ENCODE measurements at places on chromosomes 4 and X. TPM values are rescaled to one million over a fixed set of nuclear protein-coding genes. Genes with fewer than 3 reads are reported as not detected.

Gene UGT2B7
- not detected for total RNA-seq

Gene CHIC2
- 43.0 TPM for total RNA-seq

Gene IL15
- 3.2 TPM for total RNA-seq

Gene GDPD2
- not detected for total RNA-seq

Gene UGT2A1
- not detected for total RNA-seq

Gene TRIM75
- not detected for total RNA-seq

Gene TLR10
- not detected for total RNA-seq

Gene AVPR2
- total RNA-seq = not detected

Gene CFI
- not detected for total RNA-seq

Gene S100P
- 3.8 TPM for total RNA-seq

GRCh38 chr4:138056541-138056940, 185.6 kb downstream of the SLC7A11 start:
- H3K27ac ChIP-seq = no peak overlapping the region
- H3K36me3 ChIP-seq = no peaks in the 10 kb centered on the region
- no peaks in the 10 kb centered on the region for H3K27me3 ChIP-seq
- no peaks in the 10 kb centered on the region for H3K4me1 ChIP-seq

DNA sequence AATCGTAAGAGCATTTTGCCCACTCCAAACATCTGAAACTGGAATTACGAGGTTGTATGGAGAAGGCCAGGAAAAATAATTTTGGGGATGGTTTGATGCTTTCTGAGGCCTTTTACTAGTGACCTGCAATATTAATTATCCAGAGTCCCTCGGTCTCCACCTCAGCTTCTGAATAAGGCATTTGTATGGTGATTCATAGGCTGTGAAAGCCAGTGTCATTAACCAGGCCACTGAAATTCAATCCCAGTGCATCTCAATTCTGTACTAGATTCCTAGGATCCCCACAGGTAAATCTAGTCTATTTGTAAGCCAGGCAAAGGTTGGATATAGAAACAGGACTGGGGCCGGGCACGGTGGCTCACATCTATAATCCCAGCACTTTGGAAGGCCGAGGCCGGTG, 135.4 kb upstream of the RBPJ start:
- no peak overlapping the region for H3K4me3 ChIP-seq
- no peaks in the 10 kb centered on the region for H3K36me3 ChIP-seq
- H3K27me3 ChIP-seq = no peaks in the 10 kb centered on the region
- H3K4me1 ChIP-seq = no peaks in the 10 kb centered on the region
- DNase-seq = no peak
- H3K27ac ChIP-seq = no peak overlapping the region

DNA sequence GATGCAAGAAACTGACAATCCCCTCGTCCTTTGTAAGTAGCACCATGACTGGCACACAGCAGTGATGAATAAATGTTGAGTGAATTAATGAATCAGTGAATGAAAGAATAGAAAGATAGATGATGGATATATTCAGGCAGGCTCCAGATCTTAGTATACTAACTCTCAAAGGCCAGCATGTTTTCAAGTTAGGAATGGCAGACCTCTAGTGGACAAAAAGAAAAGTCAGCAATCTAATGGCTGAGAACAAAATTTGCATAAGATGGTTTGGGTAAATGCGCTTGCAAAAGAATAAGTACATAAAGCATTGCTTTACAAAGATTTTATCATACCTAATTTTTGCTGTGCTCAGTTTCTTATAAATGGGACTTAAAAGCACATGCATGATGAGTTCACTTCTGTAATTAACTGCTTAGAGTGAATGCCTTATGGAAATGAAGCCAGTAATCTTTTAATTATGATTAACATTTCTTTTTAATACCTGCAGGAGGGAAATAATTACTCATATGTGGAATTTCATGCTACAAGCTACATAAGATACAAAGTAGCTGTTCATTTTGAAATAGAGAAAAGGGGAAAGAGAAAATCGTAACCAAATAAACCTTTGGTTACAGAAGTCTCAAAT, 126.9 kb upstream of the GPRIN3 start:
- no peak for DNase-seq
- peaks cover 2% of the 10 kb centered on the region for H3K36me3 ChIP-seq
- peak overlapping the region; percentile 87 for H3K27ac ChIP-seq
- H3K4me1 ChIP-seq = peaks cover 24% of the 10 kb centered on the region
- no peak overlapping the region for H3K4me3 ChIP-seq
- peaks cover 9% of the 10 kb centered on the region for H3K27me3 ChIP-seq

GRCh38 chrX:34810916-34811315, 131.7 kb upstream of the FAM47B start:
- no peak for DNase-seq
- H3K27ac ChIP-seq = no peak overlapping the region
- no peaks in the 10 kb centered on the region for H3K4me1 ChIP-seq
- no peaks in the 10 kb centered on the region for H3K36me3 ChIP-seq
- H3K4me3 ChIP-seq = no peak overlapping the region
- no peaks in the 10 kb centered on the region for H3K27me3 ChIP-seq

DNA sequence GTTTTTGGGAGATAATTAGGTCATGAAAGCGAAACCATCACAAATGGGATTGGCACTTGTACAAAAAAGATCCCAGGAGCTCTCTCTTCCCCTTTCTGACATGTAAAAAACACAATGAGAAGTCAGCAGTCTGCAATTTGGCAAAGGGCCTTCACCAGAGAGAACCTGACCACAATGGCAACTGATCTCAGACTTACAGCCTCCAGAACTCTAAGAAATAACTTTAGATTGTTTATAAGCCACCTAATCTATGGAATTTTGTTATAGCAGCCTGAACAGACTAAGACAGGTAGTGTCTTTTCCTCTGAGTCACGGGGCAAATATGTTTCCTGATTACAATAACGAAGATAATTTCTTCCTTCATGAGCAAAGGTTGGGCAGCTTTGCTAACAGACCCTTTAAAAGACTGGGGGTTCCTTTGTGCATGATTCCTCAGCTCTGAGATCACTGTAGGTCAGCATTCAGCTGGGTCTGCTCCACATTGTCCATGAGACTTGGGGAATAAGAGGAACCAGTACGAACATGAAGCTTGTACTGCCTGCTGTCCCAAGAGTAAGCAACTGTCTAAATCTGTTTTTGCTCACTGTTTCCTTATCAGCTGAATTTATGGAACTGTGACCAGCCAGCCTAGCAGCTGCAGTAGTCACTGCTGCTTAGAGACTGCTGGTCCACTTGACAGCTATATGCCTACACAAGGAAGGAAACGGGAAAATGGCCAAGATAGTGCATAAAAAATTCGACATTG, 191.6 kb downstream of the ANAPC10 start:
- H3K27me3 ChIP-seq = no peaks in the 10 kb centered on the region
- no peak overlapping the region for H3K27ac ChIP-seq
- no peaks in the 10 kb centered on the region for H3K4me1 ChIP-seq
- H3K4me3 ChIP-seq = no peak overlapping the region
- no peaks in the 10 kb centered on the region for H3K36me3 ChIP-seq

DNA sequence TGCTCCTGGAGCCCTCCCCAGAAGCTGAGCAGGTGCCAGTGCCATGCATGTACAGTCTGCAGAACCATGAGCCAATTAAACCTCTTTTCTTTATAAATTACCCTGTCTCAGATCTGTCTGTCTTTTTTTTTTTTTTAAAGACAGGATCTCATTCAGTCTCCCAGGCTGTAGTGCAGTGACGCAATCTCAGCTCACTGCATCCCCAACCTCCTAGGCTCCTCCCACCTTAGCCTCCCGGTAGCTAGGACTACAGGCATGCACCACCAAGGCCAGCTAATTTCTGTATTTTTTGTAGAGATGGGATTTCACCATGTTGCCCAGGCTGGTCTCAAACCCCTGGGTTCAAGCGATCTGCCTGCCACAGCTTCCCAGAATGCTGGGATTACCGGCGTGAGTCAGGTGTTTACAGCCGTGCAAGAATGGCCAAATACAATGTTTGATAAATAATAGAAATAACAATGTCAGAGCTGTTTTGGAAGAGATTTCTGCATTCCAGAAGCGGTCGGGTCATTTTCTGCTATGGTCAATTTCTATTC, 68.8 kb downstream of the SLC2A9 start:
- H3K27me3 ChIP-seq = peaks cover 10% of the 10 kb centered on the region
- H3K4me1 ChIP-seq = no peaks in the 10 kb centered on the region
- no peak for DNase-seq

DNA sequence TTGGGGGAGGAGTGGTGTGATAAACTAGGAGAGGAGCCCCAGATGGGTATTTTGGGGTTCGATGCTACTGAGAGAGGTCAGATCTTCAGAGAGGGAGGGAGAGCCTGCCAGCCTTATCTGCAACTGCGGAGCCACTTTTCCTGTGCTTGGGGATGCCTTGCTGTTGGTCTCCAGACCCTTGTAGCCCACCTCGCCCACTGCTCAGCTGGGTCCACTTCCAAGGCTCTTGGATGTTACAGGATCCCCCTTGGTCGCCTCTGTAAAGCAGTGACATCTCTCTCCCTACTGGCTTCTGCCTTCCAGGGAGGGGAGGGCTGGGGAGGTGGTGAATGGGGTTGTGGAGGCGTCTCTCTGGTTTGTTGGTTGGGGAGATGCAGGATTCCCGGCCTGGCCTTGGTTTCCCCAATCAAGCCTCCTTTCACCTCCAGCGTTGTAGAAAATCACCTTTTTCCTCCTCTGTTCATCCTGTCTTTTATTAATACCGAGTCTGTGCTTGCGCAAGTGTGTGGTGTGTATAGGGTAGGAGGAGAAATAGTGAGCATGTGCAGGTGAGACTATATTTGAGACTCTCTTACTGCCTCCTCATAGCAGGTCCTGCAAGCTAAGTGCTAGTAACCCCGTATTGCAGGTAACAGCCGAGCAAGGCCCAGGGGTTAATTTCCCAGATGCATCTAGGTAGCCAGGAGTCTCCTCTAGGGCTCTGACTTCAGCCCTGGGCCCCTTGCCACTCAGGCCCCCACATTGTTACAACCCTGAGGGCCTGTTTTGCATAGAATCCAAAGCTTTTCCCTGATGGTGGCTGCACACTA, 337.4 kb downstream of the ARHGAP10 start:
- H3K27ac ChIP-seq = peak overlapping the region; percentile 63
- H3K4me3 ChIP-seq = no peak overlapping the region
- H3K27me3 ChIP-seq = no peaks in the 10 kb centered on the region
- peaks cover 11% of the 10 kb centered on the region for H3K36me3 ChIP-seq
- peaks cover 7% of the 10 kb centered on the region for H3K4me1 ChIP-seq
- DNase-seq = no peak

GRCh38 chr4:23458054-23458453, 431.8 kb downstream of the PPARGC1A start:
- H3K27me3 ChIP-seq = no peaks in the 10 kb centered on the region
- DNase-seq = no peak
- no peak overlapping the region for H3K4me3 ChIP-seq
- no peaks in the 10 kb centered on the region for H3K36me3 ChIP-seq
- H3K4me1 ChIP-seq = no peaks in the 10 kb centered on the region
- no peak overlapping the region for H3K27ac ChIP-seq

- H3K36me3 ChIP-seq = no peaks in the 10 kb centered on the region
- H3K27me3 ChIP-seq = no peaks in the 10 kb centered on the region
- no peak overlapping the region for H3K4me3 ChIP-seq
- H3K4me1 ChIP-seq = no peaks in the 10 kb centered on the region
- H3K27ac ChIP-seq = no peak overlapping the region
Measured at GRCh38 chrX:28998609-28999135, 411.4 kb downstream of the IL1RAPL1 start.

- H3K27ac ChIP-seq = no peak overlapping the region
- H3K4me1 ChIP-seq = no peaks in the 10 kb centered on the region
- H3K36me3 ChIP-seq = no peaks in the 10 kb centered on the region
- no peak overlapping the region for H3K4me3 ChIP-seq
- no peak for DNase-seq
Measured at GRCh38 chr4:171629182-171629581, 184.0 kb upstream of the GALNTL6 start.

DNA sequence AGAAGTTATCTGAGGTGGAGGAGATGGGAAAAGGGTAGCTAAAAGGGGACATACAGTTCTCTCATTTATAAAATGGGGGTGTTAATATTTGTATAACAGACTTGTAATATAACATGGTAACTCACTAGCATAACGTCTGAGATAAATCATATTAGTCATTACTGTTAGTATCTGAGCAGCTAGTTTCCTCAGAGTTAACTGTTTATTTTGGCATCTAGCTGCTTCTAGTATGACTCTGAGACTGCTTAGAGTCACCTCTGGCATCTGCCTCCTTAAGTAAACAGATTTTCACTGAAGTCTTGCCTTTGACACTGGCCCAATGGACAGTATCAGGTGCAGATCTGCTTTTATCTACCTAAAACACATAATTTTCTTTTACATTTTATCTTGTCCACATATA, 58.1 kb downstream of the SLC30A9 start:
- no peak overlapping the region for H3K4me3 ChIP-seq
- peaks cover 4% of the 10 kb centered on the region for H3K36me3 ChIP-seq

- no peak overlapping the region for H3K27ac ChIP-seq
- H3K4me1 ChIP-seq = no peaks in the 10 kb centered on the region
- H3K36me3 ChIP-seq = no peaks in the 10 kb centered on the region
- no peak for DNase-seq
- H3K27me3 ChIP-seq = peaks cover 21% of the 10 kb centered on the region
- no peak overlapping the region for H3K4me3 ChIP-seq
Measured at GRCh38 chr4:5110901-5111300, 59.6 kb downstream of the STK32B start.

DNA sequence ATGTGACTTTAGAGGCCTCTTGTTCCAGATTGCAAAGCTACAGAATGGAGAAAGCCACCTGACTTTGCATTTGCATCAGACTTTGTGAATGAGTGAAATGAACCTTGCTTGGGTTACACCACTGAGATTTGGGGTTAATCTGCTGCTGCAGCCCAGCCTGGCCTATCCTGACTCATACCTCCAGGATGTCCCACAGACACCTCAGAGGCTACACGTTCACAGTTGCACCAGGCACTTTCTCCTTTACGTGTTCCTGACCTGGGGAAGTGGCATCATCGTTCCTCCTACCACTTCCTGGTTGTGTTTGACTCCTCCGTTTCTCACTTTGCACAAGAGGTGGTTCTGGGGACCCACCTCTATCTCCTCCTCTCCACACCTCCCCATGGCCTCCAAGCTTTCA, 9.2 kb upstream of the SORCS2 start:
- peaks cover 30% of the 10 kb centered on the region for H3K27me3 ChIP-seq
- H3K4me1 ChIP-seq = peaks cover 8% of the 10 kb centered on the region
- H3K4me3 ChIP-seq = no peak overlapping the region
- H3K27ac ChIP-seq = peak overlapping the region; percentile 24
- H3K36me3 ChIP-seq = no peaks in the 10 kb centered on the region
- DNase-seq = no peak

DNA sequence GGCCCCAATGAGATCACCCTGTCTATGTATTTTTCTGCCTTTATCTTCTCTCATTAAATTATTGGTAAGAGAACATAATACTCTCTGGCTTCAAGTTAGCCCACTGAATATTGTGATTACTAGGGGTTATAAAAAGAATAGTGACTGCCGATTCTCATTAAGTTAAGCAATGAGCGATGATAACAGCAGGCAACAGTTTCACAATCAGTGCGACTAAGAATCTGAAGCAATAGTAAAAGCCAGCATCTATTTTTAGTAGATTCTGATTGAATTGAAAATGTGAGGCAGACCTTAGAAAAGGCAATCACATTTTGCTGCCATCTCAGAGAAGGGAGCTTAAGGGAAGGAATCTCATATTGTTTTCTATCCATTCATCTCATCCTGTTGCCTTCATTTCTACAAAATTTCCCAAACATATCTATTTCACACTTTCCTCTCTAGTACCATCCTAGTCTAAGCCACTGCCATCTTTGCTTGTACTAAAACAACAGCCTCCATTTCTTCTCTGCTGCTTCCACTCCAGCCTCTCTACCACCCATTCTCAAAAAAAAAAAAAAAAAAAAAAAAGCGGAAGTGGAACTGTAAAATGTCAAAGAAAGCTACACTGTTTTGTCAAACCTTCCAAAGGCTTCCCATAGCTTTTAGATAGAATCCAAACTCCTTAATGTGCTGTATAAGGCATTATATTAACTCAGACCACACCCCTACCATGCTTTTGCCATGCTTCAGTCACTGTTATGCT, 17.4 kb downstream of the GABRA4 start:
- no peaks in the 10 kb centered on the region for H3K36me3 ChIP-seq
- H3K27me3 ChIP-seq = peaks cover 28% of the 10 kb centered on the region
- no peaks in the 10 kb centered on the region for H3K4me1 ChIP-seq

All from T-helper 17 cell (primary cell).